ENCODE measurements at places on chromosomes 16 and 17.

- no peak for DNase-seq
Observed at GRCh38 chr17:32970281-32970680, 21.4 kb upstream of the SPACA3 start.

GRCh38 chr16:53537626-53538025, 34.6 kb upstream of the AKTIP start:
- no peak for DNase-seq

- no peak for DNase-seq
Observed at GRCh38 chr16:81522108-81522701, 77.6 kb downstream of the CMIP start.

GRCh38 chr17:48247038-48247437, 139.5 kb downstream of the SNX11 start:
- DNase-seq = no peak

GRCh38 chr16:2232094-2232990, 3.9 kb upstream of the DNASE1L2 start:
- no peak for DNase-seq

Measured in stimulated activated CD8-positive, alpha-beta memory T cell treated with anti-CD3 and anti-CD28 coated beads, Interleukin-12 subunit alpha, Interleukin-12 subunit beta, amount 100 ng/mL, for 4 hours (primary cell).